NCI-H1436 (cell line): ENCODE measurements at places on chromosomes 2 and 18.

GRCh38 chr18:181711-182110, 23.4 kb downstream of the USP14 start:
- no peak for DNase-seq

- no peak for DNase-seq
These were observed 123.5 kb upstream of the MYCN start for GRCh38 chr2:15816674-15817406.

- no peak for DNase-seq
These were observed 91.4 kb upstream of the FHL2 start for GRCh38 chr2:105490204-105490603.

DNA sequence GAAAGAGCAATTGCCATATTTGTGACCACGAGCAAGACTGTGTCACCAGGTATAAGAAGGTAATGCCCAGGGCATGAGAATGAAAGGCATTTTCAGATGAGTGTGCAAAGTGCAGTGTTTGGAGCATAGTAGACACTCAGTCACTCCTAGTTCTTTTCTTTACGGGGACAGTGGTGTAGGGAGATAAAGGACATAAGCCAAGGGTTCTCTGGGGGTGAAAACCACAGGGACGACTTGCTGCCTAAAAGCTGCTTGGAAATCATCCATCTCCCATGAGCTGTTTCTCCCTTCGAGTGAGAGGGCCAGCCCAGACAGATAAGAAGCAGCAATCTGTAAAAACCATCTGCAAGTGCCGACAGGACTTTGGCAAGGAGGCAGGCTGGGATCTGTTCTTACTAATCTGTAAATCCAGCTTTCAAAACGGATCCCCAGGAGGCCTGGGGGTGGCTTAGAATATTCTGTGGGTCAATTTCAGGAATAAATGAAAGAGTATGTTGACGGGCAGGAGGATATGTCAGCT, 221.6 kb downstream of the LPIN1 start:
- no peak for DNase-seq

GRCh38 chr2:127392828-127393578, 5.2 kb upstream of the MAP3K2 start:
- no peak for DNase-seq

GRCh38 chr2:144426981-144427479, 92.9 kb downstream of the ZEB2 start:
- DNase-seq, result no peak

GRCh38 chr2:60527762-60528161, 25.7 kb downstream of the BCL11A start:
- no peak for DNase-seq

DNA sequence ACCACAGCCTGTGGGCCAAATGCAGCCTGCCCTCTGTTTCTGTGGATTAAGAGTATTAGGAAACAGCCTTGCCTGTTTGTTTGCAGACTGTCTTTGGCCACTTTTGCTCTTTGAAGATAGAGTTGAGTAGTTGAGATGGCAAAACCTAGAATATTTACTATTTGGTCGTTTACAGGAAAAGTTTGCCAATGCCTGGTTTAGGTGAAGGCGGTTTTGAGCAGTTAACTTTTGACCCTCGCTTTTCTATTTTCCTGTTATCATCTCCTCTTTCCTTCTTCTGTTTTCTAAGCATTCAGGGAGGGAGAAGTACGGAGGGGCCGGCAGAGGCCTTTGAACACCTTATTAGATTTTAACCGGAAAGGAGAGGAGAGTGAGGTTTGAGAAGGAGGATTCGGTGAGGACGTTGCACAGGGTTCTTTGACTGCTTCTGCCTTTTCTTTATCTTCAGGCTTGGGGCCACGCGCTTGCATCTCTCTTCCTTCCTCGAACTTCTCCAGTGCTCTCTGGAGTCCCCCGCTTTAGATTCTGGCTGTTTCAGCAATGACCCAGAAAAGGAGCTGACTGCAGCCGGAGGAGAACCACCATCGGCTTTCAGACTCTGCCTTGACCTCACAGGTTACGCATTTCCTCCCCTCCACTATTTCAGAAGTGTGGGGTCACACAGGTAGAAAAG, 39.2 kb downstream of the IL1R2 start:
- no peak for DNase-seq

- no peak for DNase-seq
These were observed 65.4 kb upstream of the VRK2 start for GRCh38 chr2:57981083-57981768.

DNA sequence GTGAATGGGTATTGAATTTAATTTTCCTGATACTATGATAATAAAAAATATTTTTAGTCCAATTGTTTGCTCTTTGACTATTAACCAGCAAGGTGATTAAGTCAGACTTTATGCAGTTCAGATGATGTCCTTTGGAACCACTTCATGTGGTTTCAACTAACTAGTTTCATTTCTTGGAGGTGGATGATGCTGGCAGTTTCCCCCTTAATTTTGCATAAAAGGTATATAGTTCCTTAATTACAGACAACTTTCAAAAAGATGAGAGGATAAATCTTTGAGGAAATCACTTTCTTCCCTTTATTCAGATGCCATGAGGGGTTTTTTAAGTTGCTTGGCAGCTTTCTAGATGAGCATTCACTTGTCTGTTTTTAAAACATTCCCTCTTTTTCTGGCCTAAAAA, 223.1 kb downstream of the PHLPP1 start:
- no peak for DNase-seq
